ENCODE measurements at places on chromosomes 2 and 18.

- no peaks in the 10 kb centered on the region for H3K36me3 ChIP-seq
- no peak for DNase-seq
- no peak overlapping the region for H3K27ac ChIP-seq
- no peaks in the 10 kb centered on the region for H3K27me3 ChIP-seq
- peaks cover 8% of the 10 kb centered on the region for H3K4me1 ChIP-seq
These were observed 61.3 kb downstream of the UGP2 start for GRCh38 chr2:63903003-63903402.

GRCh38 chr2:216235462-216235861, 126.3 kb downstream of the XRCC5 start:
- no peak overlapping the region for H3K4me3 ChIP-seq
- H3K27me3 ChIP-seq: no peaks in the 10 kb centered on the region
- H3K36me3 ChIP-seq: no peaks in the 10 kb centered on the region
- no peak for DNase-seq

DNA sequence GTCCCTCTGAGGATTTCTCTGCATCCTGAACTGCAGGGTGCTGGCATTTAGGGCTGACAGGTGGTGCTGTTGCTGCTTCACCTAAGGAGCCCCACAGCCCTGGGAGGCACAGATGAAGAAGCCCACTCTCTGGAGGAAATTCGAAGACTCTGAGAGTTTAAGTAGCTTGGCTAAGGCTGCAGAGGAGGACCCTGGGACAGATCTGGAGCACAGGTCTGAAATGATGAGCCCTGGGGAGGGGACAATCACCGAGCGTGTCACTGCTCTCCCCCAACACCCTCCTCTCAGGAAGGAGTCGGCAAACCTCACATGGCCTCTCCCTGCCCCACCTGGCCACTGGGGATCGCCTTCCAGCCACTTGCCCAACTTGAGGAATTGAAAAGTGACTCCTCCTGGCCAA, 18.6 kb downstream of the CYP27C1 start:
- no peak overlapping the region for H3K4me3 ChIP-seq
- no peak overlapping the region for H3K27ac ChIP-seq
- no peaks in the 10 kb centered on the region for H3K27me3 ChIP-seq
- no peak for DNase-seq
- H3K4me1 ChIP-seq: no peaks in the 10 kb centered on the region
- no peaks in the 10 kb centered on the region for H3K36me3 ChIP-seq

DNA sequence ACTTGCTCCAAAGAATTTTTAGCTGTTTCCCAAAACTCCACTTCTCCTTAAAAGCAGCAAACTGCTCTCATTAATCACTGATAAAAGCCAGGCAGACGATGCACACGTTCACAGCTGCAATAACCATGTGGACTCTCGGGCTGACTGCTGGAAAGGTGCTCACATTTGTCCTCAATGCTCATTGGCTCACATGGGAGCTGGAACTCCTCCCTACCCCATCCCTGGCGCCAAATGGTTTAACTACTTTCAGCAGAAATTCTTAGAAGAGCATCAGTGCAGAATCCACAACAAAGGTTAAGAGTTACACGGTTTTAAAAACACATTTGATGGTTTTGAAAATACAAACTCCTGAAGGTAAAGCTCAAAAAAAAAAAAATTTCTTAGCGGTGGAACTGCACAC, 117.1 kb downstream of the NOL10 start:
- no peak overlapping the region for H3K4me3 ChIP-seq
- no peaks in the 10 kb centered on the region for H3K27me3 ChIP-seq
- no peak for DNase-seq
- H3K4me1 ChIP-seq: no peaks in the 10 kb centered on the region
- H3K36me3 ChIP-seq: peaks cover 54% of the 10 kb centered on the region

- H3K4me3 ChIP-seq: no peak overlapping the region
- H3K27ac ChIP-seq: no peak overlapping the region
- no peaks in the 10 kb centered on the region for H3K36me3 ChIP-seq
- no peaks in the 10 kb centered on the region for H3K4me1 ChIP-seq
- DNase-seq: no peak
These were observed 58.1 kb downstream of the MAP3K19 start for GRCh38 chr2:134988994-134989605.

GRCh38 chr18:66167829-66168684, 417.2 kb downstream of the CDH7 start:
- H3K4me3 ChIP-seq: no peak overlapping the region
- H3K27me3 ChIP-seq: no peaks in the 10 kb centered on the region
- H3K36me3 ChIP-seq: no peaks in the 10 kb centered on the region
- DNase-seq: no peak
- no peak overlapping the region for H3K27ac ChIP-seq

- H3K4me1 ChIP-seq: no peaks in the 10 kb centered on the region
- H3K27ac ChIP-seq: no peak overlapping the region
- DNase-seq: no peak
- H3K27me3 ChIP-seq: no peaks in the 10 kb centered on the region
- H3K4me3 ChIP-seq: no peak overlapping the region
- no peaks in the 10 kb centered on the region for H3K36me3 ChIP-seq
These were observed 1.9 kb upstream of the CD226 start for GRCh38 chr18:69949538-69949936.

Data from gastrocnemius medialis (tissue), 4 donors.